HuH-7.5 (cell line): ENCODE measurements at places on chromosomes 16 and 17.

- DNase-seq: no peak
Observed at GRCh38 chr17:44863061-44863918, 15.6 kb downstream of the HIGD1B start.

DNA sequence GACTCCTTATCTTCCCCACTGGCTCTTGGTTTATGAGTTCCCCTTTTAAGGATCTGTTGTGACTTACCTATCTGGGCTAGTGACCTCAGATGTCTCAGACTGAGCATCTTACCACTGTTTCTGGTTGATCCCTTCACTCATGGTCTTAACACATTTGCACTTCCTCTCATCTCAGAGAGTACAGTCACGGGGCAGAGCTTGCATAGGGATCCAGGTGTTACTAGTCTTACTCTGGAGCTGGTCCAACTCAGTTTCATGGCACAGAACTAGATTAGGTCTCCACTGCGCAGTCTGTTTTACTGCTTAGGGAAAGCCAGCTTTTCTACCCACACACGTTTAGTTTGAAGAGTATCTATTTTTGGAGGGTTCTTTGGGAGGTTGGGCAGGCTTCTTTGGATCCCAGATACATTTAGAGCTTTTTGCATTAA lies 10.2 kb downstream of the GABARAPL2 start:
- DNase-seq: no peak

DNA sequence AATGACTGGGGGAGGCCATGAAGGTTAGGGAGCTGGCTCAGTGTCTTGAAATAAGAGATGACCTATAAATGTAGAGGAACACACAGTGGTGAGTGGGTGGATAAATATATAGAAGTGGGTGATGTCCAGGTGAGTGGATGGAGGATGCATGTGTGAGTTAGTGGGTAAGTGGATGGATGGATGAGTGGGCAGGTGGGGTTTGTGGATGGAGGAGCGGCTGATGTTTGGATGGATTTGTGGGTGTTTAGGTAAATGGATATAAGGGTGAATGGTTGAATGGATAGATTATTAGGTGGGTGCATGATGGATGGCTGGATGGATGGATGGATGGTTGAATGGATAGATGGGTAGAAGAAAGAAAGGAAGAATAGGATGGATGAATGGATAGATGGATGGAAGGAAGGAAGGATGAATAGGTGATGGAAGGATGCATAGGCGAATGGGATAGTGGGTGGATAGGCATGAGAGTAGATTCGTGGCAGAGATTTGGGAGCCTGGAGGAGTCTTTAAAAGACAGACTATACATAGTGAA lies 19.1 kb upstream of the TAC4 start:
- no peak for DNase-seq

DNA sequence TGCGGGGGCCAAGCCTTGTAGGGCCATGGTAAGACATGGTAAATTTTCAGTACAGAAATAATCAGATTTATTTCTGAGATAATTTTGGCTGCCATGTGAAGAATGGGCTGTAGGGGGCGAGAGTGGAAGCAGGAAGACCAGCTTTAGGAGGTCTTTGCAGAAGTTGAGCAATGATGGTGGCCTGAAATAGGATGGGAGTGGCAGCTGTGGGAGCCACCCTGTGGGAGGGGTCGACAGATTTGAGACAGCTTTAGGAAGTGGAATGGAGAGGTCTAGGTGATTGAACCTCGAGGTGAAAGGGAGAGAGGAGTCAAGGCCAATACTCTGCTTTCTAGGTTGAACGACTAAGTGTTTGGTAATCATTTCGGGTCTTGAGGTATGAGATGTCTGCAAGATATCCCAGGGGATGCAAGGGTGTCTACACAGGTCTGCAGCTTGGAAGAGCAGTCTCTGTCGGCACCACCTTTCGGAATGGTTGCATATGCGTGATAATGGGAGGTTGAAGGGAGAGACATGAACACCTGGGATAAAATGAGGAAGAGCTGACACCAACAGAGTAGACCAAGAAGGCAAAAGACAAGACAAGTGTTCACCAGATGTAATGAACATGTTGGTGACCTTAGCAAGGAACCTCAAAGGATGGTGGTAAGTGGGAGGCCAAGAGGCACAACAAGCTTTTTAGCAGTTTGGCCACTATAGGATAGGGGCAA lies 4.2 kb upstream of the ATXN7L3 start:
- DNase-seq: peak; percentile 66

GRCh38 chr17:2903193-2903974 lies 107.1 kb downstream of the RAP1GAP2 start:
- no peak for DNase-seq

DNA sequence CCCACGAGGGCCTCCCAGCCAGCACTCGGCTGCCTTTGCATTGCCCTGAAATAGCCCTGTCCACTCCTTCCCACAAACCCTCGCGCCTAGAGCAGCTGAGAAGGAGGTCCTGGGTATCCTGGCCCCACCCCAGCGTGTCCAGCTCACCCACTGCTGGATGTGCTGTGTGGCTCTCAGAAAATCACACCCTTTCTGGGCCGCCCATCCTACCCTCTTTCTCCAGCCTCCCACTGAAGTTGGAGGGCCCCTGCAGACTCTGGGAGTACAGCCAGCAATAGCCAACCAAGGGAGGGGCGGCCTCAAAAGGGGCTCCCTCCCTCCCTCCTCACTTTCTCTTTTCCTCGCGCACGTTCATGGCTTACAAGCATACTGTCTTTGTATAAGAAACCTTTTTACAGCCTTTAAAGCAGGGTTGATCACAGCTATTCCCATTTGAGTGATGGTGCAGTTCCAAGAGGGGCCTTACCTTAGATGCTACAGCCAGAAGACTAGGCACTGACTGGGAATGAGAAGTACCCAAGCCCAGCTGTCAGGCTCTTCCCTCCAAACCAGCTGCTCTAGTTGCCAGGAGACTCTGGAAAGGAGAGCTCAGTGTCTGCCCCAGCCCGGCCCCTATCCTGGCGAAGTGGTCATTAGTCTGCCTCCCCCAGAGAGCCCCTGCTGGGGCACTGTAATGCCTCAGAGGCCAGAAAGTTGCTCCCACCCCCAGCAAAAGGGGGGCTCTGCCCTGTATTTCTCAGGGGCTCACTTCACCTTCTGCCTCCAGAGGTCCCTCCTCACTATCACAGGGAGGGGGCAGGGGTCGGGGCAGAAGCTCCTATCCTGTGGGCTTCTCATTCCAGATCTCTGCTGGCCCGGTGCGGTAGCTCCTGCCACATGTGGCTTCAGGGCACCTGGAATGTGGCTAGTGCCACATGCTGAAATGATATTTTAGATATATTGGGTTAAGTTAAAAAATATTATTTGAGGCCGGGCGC lies 38.1 kb downstream of the DCAKD start:
- no peak for DNase-seq
